ENCODE measurements at places on chromosomes 6 and 20. TPM values are rescaled to one million over a fixed set of nuclear protein-coding genes. Genes with fewer than 3 reads are reported as not detected.

MOXD1 gene
- 3.4 TPM for total RNA-seq

TRIM15 gene
- total RNA-seq: not detected

TMEM200A gene
- not detected for total RNA-seq

DNA sequence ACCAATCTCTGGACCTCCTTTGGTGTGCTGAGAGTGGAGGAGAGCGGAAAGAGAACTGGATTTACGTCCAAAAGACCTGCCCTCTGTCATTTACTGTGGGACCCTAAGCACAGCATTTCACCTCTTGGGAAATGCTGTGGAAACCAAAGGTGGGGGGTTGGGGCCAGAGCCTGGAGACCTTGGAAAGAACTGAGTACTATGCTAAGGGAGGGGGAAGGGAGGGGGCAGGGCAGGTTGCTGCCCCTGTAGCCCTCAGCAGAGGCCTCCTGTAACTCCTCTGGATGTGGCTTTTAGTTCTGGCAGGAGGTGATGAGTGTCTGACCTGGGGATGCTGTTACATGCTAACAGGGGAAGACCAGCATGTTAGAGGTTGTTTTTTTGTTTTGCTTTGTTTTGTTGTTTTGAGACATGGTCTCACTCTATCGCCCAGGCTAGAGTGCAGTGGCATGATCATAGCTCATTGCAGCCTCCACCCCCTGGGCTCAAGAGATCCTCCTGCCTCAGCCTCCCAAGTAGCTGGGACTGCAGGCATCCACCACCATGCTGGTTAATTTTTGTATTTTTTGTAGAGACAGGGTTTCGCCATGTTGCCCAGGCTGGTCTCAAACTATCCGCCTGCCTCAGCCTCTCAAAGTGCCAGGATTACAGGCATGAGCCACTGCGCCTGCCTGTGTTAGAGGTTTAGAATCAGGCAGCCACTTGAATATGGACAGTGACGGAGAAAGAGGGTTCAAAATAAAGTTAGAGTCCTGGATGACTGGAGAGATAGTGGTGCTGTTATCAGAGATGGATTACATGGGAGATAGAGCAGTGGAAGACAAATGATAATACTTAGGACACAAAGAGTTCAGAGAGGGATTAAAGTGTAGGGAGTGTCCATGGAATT lies 18.4 kb upstream of the PARD6B start:
- DNase-seq: no peak
- no peak overlapping the region for H3K4me3 ChIP-seq
- no peak overlapping the region for H3K27ac ChIP-seq
- peaks cover 4% of the 10 kb centered on the region for H3K27me3 ChIP-seq

- no peak for DNase-seq
- H3K27me3 ChIP-seq: no peaks in the 10 kb centered on the region
- no peak overlapping the region for H3K4me3 ChIP-seq
- H3K36me3 ChIP-seq: peaks cover 23% of the 10 kb centered on the region
- H3K27ac ChIP-seq: no peak overlapping the region
Observed at GRCh38 chr6:24664046-24664987, 2.4 kb downstream of the TDP2 start.

DNA sequence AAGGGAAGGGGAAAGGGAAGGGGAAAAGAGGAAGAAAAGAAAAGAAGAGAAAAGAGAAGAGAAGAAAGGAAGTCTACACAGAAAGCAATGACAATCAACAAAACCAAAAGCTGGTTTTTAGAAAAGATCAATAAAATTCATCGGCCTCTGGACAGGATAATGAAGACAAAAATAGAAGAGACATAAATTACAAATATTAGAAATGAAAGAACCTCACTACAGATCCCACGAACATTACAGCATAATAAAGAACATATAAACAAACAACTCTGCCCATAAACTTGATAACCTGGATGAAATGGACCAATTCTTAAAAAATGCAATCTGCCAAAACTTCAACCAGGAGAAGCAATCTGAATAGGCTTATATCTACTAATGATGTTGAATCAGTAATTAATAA lies 20.7 kb upstream of the ASF1A start:
- no peak overlapping the region for H3K27ac ChIP-seq
- H3K4me3 ChIP-seq: no peak overlapping the region
- no peaks in the 10 kb centered on the region for H3K36me3 ChIP-seq
- no peaks in the 10 kb centered on the region for H3K27me3 ChIP-seq
- no peak for DNase-seq
- peaks cover 6% of the 10 kb centered on the region for H3K4me1 ChIP-seq

DNA sequence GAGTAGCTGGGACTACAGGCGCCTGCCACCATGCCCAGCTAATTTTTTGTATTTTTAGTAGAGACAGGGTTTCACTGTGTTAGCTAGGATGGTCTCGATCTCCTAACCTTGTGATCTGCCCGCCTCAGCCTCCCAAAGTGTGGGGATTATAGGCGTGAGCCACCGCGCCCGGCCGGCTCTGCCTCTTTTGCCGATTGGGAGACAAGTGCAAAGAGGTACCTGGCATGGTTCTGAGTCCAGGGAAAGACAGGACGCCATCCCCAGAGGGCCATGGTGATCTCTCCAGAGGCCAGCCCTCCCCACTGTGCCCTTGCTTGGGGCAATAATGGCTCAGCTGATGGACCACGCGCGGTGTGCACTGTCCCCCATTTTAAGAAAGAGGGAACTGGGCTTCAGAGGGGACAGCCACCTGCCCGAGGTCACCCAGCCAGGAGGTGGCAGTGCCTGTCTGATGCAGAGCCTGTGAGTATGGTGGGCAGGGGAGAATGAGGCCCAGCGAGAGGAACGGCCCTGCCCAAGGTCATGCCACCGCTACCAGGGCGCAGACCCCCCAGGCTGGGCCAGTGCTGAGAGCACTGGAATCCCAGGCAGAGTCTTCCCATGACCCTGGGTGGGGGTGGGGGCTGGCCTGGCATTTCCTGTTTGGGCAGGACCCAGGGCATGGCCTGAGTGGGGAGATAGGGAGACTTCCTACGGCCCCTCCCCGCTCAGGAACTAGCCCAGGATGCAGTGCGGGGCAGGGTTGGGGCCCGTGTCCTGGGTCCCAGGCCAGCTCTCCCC lies 61.0 kb downstream of the SNAI1 start:
- H3K4me3 ChIP-seq: no peak overlapping the region
- no peak for DNase-seq
- no peak overlapping the region for H3K27ac ChIP-seq
- H3K4me1 ChIP-seq: peaks cover 34% of the 10 kb centered on the region

- no peak overlapping the region for H3K4me3 ChIP-seq
- H3K27me3 ChIP-seq: peaks cover 73% of the 10 kb centered on the region
- no peaks in the 10 kb centered on the region for H3K36me3 ChIP-seq
- no peak for DNase-seq
Observed at GRCh38 chr6:3517350-3517749, 60.5 kb upstream of the SLC22A23 start.

DNA sequence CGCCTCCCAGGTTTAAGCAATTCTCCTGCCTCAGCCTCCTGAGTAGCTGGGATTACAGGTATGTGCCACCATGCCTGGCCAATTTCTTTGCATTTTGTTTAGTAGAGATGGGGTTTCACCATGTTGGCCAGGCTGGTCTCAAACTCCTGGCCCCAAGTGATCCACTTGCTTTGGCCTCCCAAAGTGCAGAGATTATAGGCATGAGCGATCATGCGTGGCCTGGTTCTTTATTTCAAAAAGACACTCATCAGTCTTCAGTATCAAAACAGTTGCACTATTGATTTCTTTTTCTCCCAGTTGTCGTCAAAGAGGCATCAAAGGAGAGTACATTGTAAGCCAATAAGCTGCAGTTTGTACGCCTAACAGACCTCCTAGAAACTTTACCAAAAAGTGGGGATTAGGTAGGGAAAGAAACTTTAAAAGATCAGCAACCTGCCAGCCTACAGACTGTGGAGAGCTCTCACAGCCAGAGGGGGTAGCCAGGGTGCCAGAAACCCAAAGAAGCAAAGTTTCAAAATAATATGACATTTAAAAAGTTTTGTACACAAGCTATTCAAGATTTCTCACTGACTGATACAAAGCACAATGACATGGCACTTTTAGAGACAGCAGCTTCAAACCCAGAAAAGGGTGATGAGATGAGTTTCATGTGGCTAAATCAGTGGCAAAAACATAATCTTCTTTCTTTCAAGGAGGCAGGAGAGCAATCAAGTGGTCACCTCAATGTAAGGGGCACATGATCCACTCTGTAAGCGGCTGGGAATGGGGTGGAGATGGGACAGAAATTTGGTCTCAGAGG lies 83.0 kb upstream of the RALY start:
- no peak overlapping the region for H3K4me3 ChIP-seq
- no peaks in the 10 kb centered on the region for H3K27me3 ChIP-seq
- H3K4me1 ChIP-seq: peaks cover 14% of the 10 kb centered on the region
- no peak for DNase-seq
- no peak overlapping the region for H3K27ac ChIP-seq
- H3K36me3 ChIP-seq: no peaks in the 10 kb centered on the region

DNA sequence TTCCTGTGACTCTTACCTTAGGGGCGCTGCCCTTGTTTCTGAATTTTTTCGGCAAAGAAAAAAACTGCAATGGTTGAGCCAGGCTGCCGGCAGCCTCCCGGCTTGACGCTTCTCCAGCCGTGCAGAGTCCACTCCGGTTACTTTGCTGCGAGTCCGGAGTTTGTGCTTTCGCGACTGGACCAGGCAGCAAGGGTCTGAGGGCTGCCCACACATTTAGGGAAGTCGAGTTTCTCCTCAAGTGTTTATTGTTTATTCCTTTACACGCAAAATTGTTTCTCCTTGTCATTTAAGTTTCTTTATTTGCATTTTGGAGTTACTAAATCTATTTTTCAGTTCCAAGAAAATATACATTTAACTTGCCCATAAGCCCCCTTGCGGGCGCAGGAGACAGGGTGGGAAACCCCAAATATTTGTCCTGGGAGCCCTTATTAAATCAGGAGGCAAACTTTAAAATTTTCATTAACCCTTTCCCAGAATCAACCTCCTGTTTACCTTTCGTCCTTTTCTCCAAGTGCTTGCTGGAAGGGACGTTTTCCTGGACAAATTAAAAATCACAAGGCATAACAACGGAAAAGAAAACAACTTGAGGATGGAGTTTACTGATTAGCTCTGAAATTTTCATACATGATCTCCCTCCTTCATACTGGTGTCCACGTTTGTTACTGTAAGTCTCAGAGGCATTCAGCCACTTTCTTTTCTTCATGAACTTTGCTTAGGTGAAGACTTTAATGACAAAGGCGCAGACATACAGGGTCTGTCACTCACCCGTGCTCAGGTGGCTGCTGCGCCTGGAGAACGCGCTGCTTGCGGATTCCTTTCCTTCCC lies 1.7 kb upstream of the PDE10A start:
- peaks cover 46% of the 10 kb centered on the region for H3K4me1 ChIP-seq
- H3K4me3 ChIP-seq: peak overlapping the region; percentile 93
- peaks cover 44% of the 10 kb centered on the region for H3K27me3 ChIP-seq
- H3K36me3 ChIP-seq: no peaks in the 10 kb centered on the region
- H3K27ac ChIP-seq: peak overlapping the region; percentile 97
- no peak for DNase-seq

GRCh38 chr6:132725947-132726607 lies 12.2 kb upstream of the VNN1 start:
- no peak overlapping the region for H3K27ac ChIP-seq
- H3K27me3 ChIP-seq: peaks cover 3% of the 10 kb centered on the region
- H3K4me1 ChIP-seq: no peaks in the 10 kb centered on the region
- H3K36me3 ChIP-seq: no peaks in the 10 kb centered on the region

GRCh38 chr6:116419069-116419786 lies 41.9 kb upstream of the CALHM6 start:
- H3K27ac ChIP-seq: no peak overlapping the region
- DNase-seq: no peak
- no peak overlapping the region for H3K4me3 ChIP-seq
- no peaks in the 10 kb centered on the region for H3K27me3 ChIP-seq
- H3K36me3 ChIP-seq: no peaks in the 10 kb centered on the region

Data from left ventricle myocardium inferior (tissue), 1 donor.